Thymus (tissue), 14 donors: ENCODE measurements at places on chromosomes 1 and 21.

- DNase-seq = no peak
These were observed 114.3 kb downstream of the NMNAT2 start for GRCh38 chr1:183303901-183304300.

DNA sequence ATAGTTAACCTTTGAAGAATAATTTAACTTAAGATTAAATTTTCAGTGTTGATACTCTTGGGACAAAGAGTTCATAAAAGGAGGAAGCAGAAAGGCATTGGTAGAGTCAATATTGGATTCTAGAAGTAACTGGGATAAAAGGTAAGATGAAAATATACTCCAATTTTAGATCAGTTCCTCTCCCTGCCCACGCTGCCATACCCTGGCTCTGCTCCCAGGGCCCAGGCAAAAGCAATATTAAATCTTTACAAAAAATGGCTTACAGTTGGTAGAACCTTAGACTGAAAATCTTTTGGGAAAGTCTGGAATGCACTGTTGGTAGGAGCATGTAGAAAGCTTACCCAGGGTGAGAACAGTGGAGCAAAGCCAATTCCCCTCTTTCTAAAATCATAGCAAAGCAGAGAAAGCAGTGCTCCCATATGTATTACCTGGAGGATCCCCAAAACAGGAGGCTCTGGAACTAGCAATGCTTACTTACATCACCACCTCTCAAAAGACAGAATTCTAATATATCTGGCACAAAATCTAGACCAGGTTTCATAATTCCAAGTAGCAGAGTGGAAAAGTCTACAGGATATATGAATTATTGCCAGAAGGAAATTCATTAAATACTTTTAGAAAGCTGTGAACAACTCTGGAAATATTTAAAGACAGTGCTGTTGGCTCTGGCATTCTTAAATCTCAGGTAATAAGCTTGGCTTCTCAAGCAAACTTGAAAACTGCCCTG, 24.5 kb downstream of the KIAA0319L start:
- DNase-seq = no peak

GRCh38 chr1:1422465-1423244, 1.6 kb upstream of the ANKRD65 start:
- no peak for DNase-seq

GRCh38 chr1:59415881-59416280, 119.0 kb downstream of the FGGY start:
- DNase-seq = no peak

- DNase-seq = no peak
These were observed 55.5 kb downstream of the LDLRAD2 start for GRCh38 chr1:21867451-21867996.

DNA sequence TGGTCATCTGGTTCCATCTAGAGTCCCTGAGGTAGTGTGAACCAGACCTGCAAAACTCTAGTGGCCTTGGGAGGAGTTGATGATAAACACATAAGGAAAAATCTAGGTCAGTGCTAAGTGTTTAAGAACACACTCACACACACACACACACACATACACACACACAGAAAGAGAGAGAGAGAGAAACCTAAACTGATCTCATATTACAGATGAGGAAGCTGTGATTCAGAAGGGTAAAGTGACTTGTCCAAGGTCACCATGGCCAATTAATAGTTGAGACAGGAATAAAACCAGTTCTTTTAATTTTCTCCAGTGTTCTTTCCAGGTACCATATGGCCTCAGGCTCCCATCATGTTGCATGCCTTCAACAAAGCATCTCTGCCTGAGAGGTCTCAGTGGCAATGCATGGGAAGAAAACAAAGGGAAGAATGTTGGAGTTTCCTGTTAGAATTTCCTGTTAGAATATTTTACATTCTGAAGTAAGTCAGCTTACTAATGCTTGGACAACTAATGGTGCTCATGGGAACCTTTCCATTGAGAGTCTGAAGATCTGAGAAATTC, 77.3 kb upstream of the TSPAN2 start:
- DNase-seq = no peak

GRCh38 chr21:45458281-45459170, 53.6 kb downstream of the COL18A1 start:
- DNase-seq = no peak

GRCh38 chr1:30692201-30692947, 31.0 kb downstream of the MATN1 start:
- DNase-seq = no peak

DNA sequence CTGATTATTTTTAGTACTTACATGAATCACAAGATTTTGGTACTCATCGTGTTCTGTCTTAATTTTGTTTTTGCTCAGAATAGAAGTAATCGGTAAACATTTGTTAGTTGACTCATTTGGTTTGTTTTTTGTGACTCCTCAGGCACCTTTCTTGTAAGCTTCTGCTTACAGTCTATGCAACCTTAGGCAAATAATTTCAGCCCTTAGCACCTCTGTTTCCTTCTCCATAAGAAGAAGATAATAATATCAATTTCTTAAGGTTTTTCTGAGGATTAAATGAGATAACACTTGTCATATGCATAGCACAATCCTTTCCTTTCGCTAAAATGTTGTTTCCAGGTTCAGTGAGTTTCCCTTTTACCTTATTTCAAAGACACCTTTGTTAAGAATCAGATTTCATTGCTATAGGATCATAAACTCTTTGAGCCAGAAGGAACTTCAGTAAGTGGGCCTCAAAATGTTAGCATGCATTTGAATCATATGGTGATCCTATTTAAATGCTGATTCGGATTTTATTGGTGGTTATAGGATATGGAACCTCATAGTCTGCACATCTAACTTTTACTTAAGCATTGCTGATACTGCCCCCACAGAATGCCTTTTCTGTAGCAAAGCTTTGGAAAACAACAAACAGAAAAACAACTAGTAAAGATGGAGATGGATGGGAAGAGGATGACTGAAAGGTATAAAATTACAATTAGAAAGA, 272.7 kb upstream of the CACYBP start:
- no peak for DNase-seq

- DNase-seq = no peak
These were observed 238.2 kb downstream of the NRIP1 start for GRCh38 chr21:14826630-14827029.

DNA sequence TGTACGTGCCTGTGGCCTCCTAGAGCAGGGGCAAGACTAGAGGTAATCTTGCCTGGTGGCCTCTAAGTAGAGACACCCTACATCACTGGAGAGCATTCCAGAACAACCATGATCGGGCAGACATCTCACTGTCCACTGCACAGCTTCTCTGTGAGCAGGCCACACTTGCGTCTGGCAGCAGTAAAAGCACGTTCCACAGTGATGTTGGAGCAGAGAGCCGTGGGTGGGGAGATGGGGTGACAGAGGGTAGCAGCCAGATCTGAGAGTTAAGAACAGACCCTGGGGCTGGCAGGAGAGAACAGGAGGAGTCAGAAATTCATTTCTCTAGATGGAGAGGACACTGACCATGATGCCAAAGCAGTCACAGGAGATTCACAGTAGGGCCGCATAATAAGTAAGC, 293.0 kb downstream of the HHAT start:
- no peak for DNase-seq

- no peak for DNase-seq
These were observed 5.4 kb downstream of the MYOG start for GRCh38 chr1:203080456-203080855.

DNA sequence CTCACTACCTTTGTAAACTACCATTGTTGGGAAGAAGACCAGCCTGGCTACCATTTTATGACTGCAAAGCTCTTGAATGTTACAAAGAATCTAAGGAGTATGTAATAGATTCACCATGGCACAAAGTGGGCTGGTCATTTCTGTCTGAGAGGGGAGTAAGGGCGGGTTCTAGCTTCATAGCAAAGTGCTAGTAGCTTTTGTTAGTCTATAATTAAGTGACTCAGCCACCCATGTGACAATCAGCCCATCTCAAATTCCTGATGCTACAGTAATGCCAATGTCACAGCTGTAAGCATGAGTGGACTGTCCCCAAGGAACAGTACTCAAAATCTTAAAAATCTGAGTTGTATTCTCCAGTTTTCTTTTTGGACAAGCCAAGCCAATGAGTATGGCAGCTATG, 15.4 kb upstream of the OTUD3 start:
- DNase-seq = no peak

GRCh38 chr1:200039849-200040474, 12.5 kb downstream of the NR5A2 start:
- no peak for DNase-seq

DNA sequence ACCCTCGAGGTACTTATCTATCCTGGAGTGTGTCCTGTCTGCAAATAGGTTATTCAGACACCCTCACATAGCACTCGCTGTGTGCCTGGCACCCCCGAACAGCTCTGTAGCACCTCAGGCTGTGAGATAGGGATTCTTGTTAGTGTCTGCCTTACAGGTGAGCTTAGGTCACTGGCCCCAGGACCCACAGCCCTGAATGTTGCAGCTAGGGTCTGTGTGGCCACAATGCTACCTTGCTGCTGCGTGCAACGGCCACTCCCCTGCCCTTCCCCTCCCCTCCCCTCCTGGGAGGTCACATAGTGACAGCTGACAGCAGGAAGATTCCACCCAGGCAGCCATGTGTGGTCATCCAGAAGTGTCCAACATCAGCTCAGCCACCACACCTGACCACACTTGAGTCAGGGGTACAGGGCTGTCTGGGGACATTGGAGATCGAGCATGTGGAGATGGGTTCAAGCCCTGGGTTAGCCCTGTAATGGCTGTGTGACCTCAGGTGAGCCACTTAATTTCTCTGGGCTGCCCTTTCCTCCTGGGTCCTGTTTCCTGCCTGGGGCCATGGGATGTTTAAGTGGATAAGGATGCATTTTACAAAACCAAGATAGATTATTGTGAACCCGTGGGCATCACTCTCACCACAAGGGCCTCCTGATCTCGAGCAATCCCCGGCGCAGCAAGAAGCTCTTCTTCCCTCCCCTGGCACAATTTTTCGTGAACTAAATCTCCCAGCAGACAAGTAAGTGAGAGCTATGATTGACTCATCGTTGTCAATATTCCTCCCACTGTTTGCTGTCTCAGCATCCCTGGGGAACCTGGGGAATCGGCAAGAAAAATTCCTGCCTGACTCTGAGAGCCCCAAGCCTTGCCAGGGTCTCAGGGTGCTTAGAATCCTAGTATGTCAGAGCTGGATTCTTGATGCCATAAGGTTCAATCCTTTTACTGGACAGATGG, 208.7 kb downstream of the PTPRU start:
- no peak for DNase-seq

- no peak for DNase-seq
These were observed 100.7 kb upstream of the GFI1 start for GRCh38 chr1:92587445-92587844.

DNA sequence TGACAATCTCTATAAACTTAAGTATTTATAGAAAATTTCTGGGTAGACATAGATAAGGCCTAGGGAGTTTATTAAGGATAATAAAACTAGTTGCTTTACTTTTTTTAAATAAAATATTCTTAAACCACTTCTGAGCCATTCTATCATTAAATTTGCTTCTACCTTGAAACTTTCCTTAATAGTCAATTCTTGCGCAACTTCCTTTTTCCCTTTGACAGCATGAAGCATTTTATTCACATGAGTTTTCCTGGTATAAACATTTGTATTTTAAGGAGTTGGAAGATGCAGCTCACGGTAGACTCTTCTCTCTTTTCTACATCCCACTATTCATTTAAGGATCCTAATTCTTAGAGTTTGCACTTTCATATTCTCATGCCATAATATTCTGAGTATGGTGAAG, 75.8 kb upstream of the DPH5 start:
- no peak for DNase-seq

- no peak for DNase-seq
These were observed 29.7 kb upstream of the PLCH2 start for GRCh38 chr1:2446394-2446793.

DNA sequence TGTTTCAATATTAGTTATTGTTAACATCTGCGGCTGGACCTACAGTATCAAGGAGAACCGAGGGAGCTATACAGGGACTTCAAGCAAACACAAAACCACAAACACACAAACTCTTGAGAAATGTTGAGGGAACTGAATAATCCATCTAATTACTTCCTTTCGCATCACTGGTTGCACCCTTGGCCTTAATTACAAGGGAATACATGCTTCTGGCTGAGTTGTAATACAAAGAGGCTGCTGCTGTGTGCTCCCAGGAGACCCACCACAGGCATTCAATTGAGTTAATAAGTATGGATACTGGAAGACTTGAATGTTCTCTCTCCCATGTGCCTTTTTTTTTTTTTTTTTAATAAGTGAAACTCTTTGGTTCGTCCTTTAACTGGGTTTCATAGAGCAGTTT, 16.8 kb upstream of the SMYD2 start:
- no peak for DNase-seq

GRCh38 chr1:68185743-68186142, 46.6 kb downstream of the WLS start:
- DNase-seq = no peak
